ENCODE measurements at places on chromosomes 5 and 9.

DNA sequence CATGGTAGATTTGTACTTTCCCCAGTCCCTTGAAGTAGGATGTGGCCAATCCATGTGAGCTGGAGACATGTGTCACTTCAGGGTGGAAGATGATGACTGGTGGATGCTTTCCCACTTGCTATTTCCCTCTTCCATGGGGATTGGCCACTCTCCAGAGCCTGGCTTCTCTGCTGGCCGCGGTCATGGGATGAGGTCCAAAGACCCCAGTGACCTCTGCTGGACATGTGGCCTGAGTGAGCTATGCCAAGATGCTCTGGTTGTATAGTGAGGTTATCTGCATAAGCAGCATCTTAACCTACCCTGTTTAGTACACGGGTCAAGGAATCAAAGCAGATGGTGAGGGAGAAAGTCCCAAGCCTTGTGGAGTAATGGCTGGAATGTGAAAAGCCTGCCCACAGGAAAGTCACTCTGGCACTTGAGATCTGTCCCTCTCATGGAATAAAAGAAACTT is 47.1 kb downstream of the SH3PXD2B start:
- DNase-seq: no peak

DNA sequence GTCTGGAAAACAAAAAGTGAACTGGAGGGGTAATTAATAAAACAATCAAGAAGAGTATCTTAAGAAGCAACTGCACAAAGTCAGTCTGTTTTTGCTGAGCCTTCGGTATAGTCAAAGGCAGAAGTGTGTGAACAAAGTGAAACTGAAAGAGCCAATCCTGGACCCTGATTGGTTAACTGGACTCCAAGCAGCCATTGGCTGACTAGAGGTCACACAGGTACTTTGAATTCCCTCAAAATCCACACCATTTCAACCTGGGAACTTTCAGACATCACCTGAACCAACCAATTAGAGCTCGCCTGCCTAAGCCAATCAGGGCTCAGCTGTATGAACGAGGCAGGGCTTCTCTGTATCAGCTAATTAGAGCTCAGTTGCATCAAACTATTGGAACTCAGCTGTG is 286.7 kb downstream of the TLE4 start:
- no peak for DNase-seq

- no peak for DNase-seq
Observed at GRCh38 chr5:138095100-138095907, 11.5 kb downstream of the WNT8A start.

DNA sequence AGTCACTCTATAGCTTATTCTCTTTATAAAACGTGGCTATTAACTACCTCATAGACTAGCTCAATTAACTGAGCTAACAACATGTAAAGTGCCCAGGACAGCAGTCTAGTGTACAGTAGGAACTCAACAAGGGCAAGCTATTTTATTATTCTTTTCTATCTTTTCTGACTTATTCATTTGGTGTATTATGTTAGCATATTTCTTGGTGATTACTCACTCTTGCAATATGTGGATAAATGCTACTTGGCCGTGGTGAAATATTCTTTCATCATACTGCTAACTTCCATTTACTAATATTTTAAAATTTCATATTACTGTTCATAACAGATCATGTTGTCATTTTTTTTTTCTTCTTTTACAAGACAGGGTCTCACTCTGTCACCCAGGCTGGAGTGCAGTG is 4.9 kb downstream of the SLC25A51 start:
- no peak for DNase-seq

GRCh38 chr5:52994266-52994665 is 5.1 kb downstream of the ITGA2 start:
- DNase-seq: no peak

DNA sequence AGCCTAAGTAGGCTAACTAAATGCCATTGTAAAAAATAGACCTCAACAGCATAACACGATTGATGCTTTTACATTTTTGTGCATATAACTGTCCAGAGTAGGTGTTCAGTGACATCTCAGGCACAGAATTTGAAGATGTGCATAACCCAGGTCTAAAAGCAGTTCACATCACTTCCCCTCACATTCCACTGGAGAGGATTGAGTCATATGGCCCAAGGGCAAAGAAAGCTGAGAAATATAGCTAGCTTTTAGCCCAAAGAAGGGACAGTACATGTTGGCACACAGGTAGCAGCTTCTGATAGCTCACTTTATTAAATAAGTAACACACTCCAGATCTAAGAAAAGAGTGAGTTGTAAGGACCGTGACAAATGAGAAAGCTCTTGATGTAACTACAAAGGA is 2259.5 kb upstream of the WWC1 start:
- no peak for DNase-seq

DNA sequence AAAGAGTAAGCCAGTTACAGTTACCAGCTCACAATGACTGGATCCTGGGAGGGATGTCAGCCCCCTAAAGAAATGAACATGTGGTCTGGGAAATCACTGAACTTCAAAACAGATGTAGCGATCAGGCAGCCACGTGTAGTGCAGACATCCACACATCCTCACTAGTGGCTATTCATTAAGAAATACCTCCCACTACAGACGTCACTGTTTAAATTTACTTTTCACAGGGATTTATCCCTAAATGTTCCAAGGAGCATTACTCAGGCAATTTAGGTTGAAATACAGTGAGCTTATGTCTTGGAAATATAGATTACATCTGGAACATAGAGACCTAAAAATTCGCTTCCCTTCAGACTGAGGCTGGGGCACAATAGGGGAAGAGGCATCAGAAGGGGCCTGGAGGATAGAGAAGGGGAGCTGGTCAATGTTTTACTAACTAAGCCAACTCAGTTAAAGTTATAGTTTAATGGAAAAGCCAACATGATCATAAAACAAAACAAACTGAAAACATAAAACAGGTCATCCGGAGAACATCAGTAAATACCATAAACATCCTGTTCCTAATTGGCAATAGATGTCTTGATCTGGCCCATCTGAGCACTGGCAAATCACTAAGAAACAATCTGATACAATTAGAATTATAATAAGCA is 92.3 kb downstream of the FANCC start:
- no peak for DNase-seq

DNA sequence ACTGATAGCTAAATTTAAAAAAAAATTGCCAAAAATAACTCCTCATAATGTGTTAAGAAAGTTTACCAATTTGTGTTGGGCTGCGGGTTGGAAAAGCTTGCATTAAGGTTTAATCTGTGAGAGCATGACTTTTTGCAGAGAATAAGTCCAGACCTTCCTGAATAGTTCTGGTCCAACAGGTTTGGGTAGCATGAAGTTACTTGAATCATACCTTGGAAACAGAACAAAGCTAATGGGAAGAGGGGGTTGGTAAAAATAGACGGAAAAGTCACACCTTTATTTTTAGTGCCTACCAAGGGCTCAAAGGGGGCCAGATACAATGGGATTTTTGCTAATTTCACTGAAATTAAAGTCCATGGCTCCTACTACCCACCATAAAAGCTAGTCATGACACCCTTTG is 17.1 kb upstream of the MATR3 start:
- no peak for DNase-seq

GRCh38 chr9:105859428-105860091 is 165.2 kb downstream of the TMEM38B start:
- no peak for DNase-seq

DNA sequence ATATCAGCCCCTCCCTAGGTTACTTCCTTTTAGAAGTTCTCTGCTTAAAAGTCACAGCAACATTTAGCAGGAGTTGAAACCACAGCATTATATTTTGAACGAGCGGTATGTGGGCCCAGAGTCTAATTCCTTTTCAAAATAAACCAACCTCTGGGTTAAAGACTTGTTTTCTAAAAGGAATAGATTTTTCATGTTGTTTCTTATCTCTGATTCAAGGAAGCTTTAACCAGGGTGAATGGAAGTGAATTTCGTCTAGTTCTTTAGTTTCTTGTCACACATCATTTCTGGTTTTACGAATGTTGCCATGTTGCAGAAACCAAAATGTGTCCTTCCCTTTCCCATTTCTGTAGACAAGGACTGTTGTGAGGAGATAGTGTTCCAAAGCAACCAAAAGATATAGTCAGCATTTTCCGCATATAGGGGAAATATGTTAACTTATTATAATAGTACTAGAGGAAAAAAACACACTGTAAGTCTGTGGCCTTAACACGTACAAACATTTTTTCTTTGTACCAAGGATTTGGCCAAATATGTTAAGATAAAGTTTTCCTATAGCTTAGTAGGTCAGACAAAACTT is 142.4 kb downstream of the PCSK5 start:
- DNase-seq: no peak

GRCh38 chr9:34646211-34647083 is at the start of gene GALT:
Gene GALT, plus strand, starts transcription at chr9:34646675. Its CDS starts 30 bp downstream, at chr9:34646705.
- DNase-seq: peak; percentile 56

DNA sequence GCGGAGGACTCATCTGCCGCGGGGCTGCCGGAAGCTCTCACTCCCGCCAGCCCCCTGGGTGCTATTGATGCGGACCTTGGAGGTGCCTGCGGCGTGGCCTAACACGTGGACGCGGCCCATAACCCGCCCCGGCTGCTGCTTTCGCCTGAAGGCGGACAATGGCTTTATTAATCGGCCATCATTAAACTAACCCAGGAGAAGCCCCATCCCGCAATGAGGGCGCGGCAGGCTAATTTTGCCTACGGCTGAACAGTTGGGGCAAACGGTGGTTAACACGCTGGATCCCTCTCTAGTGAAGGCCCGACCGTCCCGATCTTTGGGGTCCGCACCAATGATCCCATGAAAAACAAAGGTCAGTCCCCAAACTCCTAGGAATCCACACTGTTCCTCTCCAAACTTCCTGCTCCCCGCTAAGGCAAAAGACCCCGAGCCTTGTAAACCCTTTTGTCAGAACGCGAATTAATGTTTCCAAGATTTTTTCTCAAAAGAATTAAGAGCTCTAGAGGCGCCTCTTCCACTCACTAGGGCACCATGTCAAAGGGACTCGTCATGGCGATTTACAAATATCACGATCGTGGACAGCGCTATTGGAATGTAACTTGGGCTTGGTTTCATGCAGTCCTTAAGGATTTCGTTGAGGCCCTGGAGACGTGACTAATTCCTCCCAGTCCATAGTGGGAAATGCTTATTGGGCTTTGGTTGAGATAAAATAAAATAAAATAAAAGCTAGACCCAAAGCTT is 193.1 kb downstream of the MEF2C start:
- no peak for DNase-seq

- DNase-seq: no peak
Observed at GRCh38 chr5:167063788-167064187, 1227.7 kb upstream of the WWC1 start.

DNA sequence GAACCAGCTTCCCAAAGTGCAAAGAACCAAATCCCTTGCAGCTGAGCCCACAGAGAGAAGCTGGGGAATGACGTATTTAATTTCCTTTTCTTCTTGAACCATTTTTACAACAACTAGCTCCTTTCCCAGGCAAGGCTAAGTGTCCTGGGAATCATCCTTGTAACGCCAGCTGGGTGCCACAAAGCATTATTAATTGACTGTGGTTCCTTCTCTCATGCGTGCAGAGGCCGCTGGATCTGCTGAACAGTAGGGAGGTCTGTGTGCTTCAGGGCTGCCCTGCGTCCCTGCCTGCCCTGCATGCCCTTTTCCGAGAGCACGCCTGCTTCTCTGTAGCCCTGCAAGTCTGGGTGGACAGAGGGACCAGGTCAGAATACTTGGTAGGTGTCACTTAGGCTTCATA is 124.1 kb upstream of the OTULINL start:
- no peak for DNase-seq
